Sigmoid colon (tissue), 7 donors: ENCODE measurements at places on chromosomes 13 and 19. TPM values are rescaled to one million over a fixed set of nuclear protein-coding genes. Genes with fewer than 3 reads are reported as not detected.

The SHC2 gene
- polyA plus RNA-seq = 9.3 TPM

The RNF225 gene
- not detected for polyA plus RNA-seq

The CEACAM3 gene
- not detected for polyA plus RNA-seq

The ZNF700 gene
- polyA plus RNA-seq = 4.8 TPM

The ACP7 gene
- not detected for polyA plus RNA-seq

The IFNL1 gene
- polyA plus RNA-seq = 0.09 TPM

The STOML3 gene
- polyA plus RNA-seq = 0.60 TPM

The UBE2L5 gene
- polyA plus RNA-seq = 0.60 TPM

The PABPC3 gene
- polyA plus RNA-seq = 0.10 TPM

The LHFPL6 gene
- 2.5 TPM for polyA plus RNA-seq

The RPL18 gene
- polyA plus RNA-seq = 2,118 TPM

The GJB6 gene
- not detected for polyA plus RNA-seq

The IGFL1 gene
- polyA plus RNA-seq = not detected

The NXNL1 gene
- polyA plus RNA-seq = not detected

The CYP2B6 gene
- 2.7 TPM for polyA plus RNA-seq

The ITGBL1 gene
- polyA plus RNA-seq = 0.16 TPM

The ZNF582 gene
- 2.0 TPM for polyA plus RNA-seq

The PSG6 gene
- polyA plus RNA-seq = not detected

The CNN1 gene
- 45.0 TPM for polyA plus RNA-seq

The CD33 gene
- 4.2 TPM for polyA plus RNA-seq

The TEX101 gene
- not detected for polyA plus RNA-seq

The TRMT1 gene
- 10.2 TPM for polyA plus RNA-seq

The RANBP3 gene
- polyA plus RNA-seq = 27.6 TPM

The ADAMTSL5 gene
- polyA plus RNA-seq = not detected

The ERICH6B gene
- polyA plus RNA-seq = not detected

The ZNF66 gene
- polyA plus RNA-seq = 5.4 TPM

The GIPR gene
- 0.69 TPM for polyA plus RNA-seq

The MYO16 gene
- polyA plus RNA-seq = under 0.01 TPM

The C19orf18 gene
- 0.90 TPM for polyA plus RNA-seq

The OCEL1 gene
- polyA plus RNA-seq = 79.8 TPM

The IL11 gene
- polyA plus RNA-seq = 0.74 TPM

The SHISA2 gene
- polyA plus RNA-seq = 0.17 TPM

The ZNF229 gene
- polyA plus RNA-seq = 1.3 TPM

The NCR1 gene
- not detected for polyA plus RNA-seq

The GJA3 gene
- not detected for polyA plus RNA-seq

The GJB2 gene
- 25.9 TPM for polyA plus RNA-seq

The FBXO17 gene
- 3.3 TPM for polyA plus RNA-seq
